ENCODE measurements at places on chromosomes 7 and 10.

DNA sequence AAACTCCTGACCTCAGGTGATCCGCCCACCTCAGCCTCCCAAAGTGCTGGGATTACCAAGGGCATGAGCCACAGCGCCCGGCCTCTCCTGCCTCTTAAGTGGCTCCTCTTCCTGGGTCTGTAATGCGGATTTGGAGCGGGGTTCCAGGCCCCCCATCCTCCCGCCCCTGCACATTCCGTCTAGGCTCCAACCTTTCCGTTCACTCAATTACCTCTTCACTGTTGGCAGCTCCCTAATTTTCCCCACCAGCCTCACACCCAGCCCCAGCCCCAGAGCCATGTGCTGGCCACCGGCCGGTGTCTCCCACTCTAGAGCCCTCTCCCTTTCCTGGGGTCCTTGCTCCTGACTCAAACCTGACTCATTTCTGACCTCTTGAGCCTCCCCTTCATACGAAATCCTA is 16.6 kb downstream of the ASB13 start:
- no peak for DNase-seq

GRCh38 chr7:106570146-106570545 is 90.8 kb downstream of the CCDC71L start:
- no peak for DNase-seq

GRCh38 chr7:47937065-47937687 is 11.1 kb downstream of the PKD1L1 start:
- no peak for DNase-seq

DNA sequence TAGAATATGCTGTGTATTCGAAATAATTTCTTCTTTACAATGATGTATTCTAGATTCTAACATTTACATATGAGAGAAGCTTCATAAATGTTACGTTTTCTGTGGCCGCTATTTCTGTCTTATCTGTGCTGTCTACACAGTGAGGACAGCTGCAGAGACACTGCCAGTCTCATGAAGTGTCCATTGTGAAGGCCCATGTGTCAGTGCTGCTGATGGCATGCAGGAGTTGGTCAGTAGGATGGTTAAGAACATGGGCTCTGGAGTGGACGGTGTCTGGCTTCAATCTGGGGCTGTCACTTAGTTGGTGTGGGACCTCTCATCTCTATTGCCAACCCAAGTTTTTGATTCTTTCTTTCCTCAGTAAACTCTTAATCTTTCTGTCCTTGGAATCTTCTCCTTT is 137.3 kb downstream of the SDK1 start:
- DNase-seq, result no peak

- peak; percentile 66 for DNase-seq
Observed at GRCh38 chr7:74306730-74307469, 17.7 kb downstream of the CLIP2 start.

GRCh38 chr10:131810036-131810804 is 90.6 kb upstream of the PPP2R2D start:
- DNase-seq, result no peak

DNA sequence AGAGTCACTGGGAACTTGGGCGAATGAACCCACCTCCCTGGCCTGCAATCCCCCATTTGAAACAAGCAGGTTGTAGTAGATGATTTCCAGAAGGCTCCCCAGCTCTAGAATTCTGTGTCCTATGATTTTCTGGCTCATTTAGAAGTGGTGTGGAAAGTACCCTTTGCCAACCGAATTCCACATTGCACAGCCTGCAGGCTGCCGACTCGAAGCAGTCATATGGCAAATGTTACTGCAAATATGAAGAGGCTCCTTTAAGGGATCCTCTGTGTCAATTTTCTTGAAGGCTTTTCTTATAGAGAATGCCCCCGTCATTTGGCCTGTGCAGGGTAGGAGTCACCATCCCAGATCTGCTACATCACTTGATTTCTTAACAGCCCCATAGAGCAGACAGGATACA is 5.6 kb downstream of the PODXL start:
- peak; percentile 28 for DNase-seq

DNA sequence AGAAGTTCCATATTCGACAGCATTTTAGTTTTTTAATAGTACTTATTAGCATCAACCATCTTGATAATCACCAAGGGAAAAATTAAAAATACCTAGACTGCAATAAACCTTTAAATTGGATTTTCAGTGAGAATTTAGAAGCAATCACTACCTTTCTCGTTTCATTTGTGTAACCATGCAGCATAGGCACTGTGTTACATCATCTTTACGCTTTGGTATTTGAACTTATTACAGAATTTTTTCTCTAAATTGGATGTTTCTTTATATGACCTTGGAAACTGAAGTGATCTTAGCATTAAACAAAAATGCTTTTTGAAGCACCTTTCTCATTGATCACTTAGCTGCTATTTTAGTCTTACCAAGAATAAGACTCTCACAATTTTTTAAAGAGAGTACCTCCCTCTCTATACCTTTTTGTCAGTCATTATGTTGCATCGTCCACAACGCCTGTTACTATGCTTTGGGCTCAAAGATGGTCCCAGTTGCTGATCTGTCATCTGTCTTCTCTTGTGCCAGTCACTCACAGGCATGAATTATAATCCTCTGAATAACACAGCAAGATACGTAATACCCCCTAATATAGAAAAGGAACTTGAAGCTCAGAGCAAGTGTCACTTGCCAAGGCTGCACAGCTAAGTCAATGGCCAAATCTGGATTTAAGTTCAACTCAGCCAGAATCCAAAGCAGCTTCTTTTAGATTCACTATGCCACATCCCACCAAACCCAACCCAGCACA is 19.6 kb upstream of the ASCC1 start:
- DNase-seq, result no peak

GRCh38 chr7:91276909-91277308 is 12.7 kb downstream of the FZD1 start:
- no peak for DNase-seq

DNA sequence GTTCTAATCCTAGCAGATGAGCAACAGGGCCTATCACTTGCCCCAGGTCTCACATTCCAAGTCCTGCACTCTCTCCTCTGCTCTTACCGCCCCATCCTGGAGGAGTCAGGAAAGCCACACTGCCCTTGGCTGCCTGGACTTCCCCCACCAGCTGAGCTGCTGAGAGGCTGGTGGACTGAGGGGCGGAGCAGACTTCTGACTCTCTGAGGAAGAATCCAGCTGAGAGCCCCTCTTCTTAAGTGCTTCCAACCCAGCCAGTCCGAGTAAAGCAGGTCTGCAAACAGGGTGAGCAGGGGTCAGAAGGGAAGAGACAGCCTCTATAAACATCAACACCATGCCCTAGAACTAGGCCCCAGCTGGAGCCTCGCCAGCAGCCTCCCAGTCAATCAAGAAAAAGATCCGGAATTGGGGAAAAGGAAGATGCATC is 92.4 kb upstream of the TMEM72 start:
- DNase-seq, result no peak

GRCh38 chr10:116352125-116352524 is 27.9 kb downstream of the CCDC172 start:
- DNase-seq, result no peak

DNA sequence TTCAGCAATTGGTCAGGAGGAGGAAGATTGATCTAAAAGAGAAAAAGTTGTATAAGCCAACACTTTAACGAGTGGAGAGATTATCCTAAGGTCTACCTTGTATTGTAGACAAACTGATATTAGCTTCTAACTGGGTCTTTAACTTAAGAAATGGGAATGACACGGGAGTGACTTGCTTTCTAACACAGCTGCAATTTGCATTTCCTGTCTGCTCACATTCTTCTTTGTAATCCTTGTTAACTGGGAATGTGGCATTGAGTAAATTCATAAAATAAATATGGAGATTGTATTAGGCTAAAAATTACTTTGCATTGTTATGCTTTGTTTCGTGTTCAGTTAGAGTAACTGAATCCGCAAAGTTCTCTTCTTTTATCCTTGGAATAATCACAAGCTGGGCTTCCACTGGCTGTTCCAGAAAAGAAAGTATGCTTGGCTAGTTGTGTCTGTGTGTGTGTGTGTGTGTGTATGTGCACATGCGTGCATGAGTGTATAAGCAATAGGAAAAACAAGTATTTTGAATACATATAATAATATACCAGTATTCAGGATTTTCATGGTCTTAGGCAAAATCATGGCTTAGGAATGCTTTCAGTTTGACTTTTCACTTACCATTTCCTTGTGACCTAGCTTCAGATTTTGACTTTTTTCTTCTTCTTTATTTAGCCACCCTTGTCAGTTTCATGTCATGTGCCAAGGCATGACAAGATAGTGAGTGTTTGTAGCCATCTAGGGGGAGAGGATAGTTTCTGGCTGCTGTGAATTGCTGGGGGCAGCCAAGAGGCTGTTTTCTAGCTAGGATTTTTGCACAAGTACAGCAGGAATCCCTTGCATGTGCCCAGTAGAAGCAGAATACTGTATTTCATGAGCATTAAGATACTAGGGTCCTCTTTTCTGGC is 54.5 kb upstream of the FZD8 start:
- DNase-seq, result no peak
